Immature natural killer cell (primary cell): ENCODE measurements at places on chromosomes 7 and 10.

DNA sequence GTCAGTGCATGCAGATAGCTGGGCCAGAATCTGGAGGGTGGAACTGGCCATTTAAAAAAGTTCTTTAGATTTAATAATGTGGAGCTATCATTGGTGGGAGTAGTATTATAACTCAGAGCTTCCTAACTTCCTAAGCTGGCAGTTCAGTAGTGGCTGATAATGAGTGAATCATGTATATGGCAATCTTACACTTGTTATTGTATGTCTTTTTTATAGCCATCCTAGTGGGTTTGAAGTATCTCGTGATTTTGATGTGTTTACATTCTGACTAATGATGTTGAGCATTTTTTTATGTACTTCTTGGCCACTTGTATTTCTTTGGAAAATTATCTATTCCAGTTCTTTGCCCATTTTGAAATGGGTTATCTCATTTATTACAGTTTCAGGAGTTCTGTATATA, 15.4 kb downstream of the TFAM start:
- DNase-seq: no peak

GRCh38 chr7:67847092-67847787, 850.6 kb downstream of the TYW1 start:
- no peak for DNase-seq

- no peak for DNase-seq
Measured at GRCh38 chr7:38905056-38905759, 3.8 kb downstream of the VPS41 start.

GRCh38 chr7:23012186-23012585, 1.7 kb downstream of the HYCC1 start:
- no peak for DNase-seq
